ENCODE measurements at places on chromosomes 11 and 22. TPM values are rescaled to one million over a fixed set of nuclear protein-coding genes. Genes with fewer than 3 reads are reported as not detected.

DNA sequence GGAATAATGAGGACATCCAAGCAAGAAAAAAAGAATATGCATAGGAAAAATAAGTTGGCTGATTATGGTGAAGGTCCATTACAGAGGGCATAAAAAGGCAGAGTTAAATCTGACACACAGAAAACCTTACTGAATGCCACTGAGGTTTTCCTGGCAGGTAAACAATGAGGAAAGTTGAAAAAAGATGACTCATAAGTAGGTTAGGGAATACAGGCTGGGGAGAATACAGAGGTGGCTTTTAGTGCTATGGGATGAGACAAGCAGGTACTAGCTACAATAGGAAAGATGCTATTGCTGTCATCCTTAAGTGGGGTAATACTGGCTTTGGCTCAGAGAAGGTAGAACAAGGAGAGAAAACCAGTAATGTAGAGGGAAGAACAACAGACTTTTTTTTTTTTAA, 44.7 kb downstream of the CSTF3 start:
- no peak for DNase-seq

GRCh38 chr11:128916681-128917080, 25.5 kb downstream of the KCNJ5 start:
- DNase-seq = no peak

- no peak for DNase-seq
These were observed 14.4 kb upstream of the SPTBN2 start for GRCh38 chr11:66743271-66743968.

Gene OR2AG1
- not detected for total RNA-seq

DNA sequence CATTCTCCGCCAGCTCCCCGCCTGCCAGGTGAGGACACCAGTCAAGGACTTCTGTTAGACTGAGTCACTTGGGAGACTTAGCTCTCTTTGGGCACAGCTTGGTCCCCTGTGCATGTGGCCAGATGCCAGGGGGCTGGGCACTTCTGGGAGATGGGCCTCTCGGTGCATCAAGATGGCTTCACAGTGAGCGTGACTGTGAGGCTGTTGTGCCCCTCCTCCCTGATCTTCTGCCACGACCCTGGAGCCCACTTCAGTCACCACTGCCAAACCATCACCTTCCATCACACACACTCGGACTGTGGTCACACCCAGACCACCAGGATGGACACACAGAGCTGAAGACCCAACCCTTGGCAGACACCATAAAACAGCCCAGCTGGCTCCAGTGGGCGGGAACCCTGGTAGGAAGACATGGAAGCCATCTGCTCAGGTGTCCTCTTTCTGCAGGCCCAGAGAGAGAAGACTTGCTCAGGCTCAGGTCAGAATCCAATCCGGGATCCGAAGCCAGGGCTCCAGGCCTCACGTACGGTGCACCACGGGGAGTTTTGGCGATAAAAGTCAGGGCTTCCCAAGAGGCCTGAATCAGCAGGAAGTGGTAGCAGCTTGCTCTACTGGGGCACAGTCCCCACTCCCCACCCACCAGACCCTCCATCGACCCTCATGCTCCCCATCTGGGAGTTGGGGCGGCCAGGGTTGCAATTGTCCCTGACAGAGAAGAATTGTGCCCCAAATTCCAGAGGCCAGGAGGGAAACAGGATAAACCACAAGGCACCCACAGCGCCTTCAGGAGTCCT, 29.8 kb upstream of the CD5 start:
- DNase-seq = no peak

Gene GLYAT
- total RNA-seq = not detected

DNA sequence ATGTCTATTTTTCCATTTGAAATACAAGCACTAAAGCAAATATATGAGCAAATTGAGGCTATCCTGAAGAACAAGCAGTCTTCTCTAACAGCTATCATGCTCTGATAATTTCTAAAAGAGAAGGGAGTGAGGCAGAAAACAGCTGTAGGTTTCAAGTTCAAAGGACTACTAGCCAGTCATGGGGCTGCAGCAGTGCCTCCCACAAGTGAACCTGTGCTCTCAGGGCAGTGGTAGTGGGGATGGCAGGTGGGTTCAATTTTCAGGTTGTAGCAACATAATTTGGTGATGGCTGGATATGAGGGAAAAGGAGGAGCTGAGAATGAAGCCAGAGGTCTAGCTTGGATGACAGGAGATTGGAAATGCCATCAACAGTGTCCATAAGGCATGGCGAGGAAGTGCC, 93.5 kb upstream of the ARHGAP20 start:
- no peak for DNase-seq

DNA sequence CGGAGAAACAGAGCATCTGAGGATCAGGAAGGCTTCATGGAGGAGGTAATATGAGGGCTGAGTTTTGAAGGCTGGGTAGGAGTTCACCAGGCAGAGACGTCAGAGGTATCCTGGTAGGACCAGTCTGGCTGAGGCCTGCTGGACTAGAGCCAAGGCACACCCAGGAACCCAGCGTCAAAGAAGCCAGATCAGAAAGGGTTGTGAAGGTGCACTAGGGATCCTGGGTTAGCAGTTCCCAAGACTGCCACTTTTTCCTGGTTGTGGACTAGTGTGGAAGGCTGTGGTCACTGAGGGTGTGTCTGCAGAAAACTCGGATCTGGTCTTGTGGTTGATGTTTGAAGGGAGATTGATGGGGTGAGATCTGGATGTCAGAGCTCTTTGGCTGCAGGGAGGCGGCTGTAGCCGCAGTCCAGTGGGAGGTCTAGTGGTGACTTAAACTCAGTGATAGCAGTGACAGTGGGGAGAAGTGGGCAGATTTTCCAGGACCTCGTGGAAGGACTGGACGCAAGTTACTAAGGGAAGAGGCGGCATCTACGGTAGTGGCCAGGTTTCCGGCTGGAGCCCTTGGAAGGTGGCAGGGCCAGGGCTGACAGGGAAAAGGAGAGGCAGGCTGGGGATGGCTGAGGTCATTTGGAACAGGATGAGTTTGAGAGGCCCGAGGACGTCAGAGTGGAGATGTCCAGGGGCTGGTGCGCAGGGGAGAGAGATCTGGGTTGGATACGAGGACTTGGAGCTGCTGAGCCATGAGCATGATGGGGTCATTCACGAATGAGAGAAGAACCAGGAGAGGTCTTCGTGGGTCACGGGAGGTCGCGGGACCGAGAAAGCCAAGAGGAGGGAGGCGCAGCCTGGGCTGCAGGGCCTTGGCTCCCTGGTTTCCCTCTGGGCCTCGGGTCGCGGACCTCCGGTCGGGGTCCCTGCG, 10.9 kb downstream of the RELA start:
- DNase-seq = no peak

Gene KCNA4
- total RNA-seq = not detected

GRCh38 chr11:57368106-57368844, 12.7 kb downstream of the PRG3 start:
- no peak for DNase-seq

DNA sequence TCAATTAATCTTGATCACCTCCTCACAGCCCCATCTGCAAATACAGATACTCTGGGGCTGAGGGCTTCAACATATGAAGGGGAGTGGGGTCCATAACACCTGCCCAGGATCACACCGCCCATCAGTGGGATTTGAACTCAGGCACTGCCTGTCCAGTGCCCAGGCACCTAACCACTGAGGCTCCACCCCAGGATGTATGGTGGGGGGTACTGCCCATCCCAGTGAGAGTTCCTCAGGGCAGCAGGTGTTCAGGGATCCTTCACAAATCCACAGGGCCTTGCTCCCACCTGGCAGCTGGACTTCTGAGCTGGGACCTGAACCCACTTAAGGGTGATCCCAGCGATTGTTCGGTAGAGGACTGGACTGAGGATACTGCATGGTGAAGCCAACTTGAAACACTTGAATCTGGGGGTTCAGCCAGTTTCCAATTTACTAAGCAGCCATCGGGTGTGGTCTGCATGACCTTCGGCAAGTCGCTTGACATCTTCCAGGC, 33.3 kb downstream of the PRDM11 start:
- no peak for DNase-seq

- DNase-seq = no peak
These were observed 12.7 kb downstream of the PAAF1 start for GRCh38 chr11:73889536-73889935.

Gene MMP20
- not detected for total RNA-seq

Gene LRP4
- total RNA-seq = 0.16 TPM

Gene OR10D3
- total RNA-seq = not detected

GRCh38 chr22:36536717-36537116, 7.8 kb upstream of the EIF3D start:
- no peak for DNase-seq

DNA sequence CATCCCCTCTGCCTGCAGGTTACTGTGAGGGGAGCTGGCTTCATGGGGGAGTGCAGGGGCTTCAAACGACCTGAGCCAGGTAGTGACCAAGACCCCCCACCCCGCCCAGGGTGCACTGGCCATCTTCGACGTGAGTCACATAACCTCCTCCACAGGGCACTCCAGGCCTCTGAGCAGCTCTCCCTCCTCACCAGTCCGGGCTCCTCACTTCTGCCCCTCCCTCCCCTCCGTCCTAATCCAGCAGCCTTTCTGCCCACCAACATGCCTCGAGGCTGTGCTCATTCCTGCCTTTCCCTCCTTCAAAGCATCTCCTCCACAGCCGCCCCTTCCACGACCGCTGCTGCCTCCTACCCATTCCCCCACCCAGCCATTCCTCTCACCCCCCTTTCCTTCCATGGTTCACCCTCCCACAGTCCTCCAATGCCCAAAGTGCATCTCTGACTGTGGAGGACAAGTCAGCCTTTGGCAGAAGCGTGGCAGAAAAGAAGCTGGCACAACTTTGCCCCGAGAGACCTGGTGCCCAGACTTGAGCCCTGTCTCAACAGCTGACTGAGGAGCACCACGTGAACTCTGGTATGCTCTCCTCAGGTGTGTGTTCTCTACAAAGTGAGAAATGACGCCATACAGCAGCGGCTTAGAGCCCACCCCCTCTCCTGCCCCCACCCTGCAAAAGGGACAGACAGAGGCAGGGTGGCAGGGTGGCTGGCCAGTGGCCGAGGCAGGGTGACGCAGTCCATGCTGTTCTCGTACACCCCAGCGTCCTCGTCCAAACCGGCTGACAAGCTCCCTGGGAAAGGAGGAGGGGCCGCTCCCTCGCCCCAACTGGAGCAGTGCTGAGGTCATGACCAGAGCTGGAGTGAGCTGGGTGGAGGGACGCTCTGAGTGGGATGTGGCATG, 30.4 kb downstream of the OPCML start:
- no peak for DNase-seq

Gene MS4A4E
- not detected for total RNA-seq

DNA sequence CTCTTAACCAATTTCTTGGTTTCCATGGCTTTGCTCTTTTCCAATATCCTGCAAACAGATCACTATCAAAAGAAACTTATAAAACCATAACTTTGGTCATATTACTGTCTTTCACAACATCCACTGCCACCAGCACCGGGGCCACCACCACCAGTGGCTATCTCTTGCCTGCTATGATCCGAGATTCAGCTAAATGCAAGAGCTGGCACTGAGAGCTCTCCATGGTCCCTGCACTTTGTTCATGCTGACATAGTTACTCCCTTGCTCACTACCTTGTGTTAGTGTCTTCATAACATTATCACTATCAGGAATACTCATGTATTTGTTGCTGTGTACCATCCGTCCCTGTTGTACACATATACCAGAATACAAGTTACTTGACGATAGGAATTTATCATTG, 299.0 kb downstream of the ETS1 start:
- no peak for DNase-seq

DNA sequence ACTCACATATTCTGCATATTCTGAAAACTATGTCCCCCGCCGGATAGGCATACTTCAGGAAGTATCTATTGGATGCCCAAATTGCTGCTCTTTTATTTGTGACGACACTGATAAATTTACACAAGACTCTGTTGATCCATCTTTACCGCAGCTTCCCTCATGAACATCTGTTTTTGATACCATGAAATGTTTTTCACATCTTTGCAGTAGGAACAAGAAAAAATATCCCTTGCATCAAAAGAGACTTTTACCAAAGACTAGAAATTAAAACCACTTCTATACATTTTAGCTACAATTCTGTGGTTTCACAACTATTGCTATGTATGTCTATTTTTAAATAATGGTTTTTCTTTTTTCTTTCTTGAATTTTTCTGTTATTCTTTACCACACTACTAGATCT, 15.3 kb downstream of the POU2AF2 start:
- no peak for DNase-seq

Gene TRPM5
- total RNA-seq = not detected

GRCh38 chr11:94120946-94121345, 7.7 kb upstream of the PANX1 start:
- no peak for DNase-seq

DNA sequence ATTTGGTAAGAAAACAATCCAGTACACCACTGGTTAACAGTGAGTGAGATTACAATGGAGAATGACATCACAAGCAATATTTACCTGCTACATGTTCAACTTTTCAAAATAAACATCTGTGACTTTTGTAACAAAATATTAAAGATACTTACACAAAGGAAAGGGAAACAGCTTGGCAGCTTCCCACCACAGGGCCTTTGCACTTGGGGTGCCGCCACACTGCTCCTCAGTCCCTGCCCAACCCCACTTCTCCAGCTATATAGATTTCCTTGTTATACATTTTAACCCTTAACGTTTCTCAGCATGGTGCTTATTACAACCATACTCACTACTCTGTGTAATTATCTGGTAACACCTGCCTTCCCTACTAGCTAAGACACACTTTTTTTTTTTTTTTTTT, 10.9 kb downstream of the KMT5B start:
- no peak for DNase-seq

GRCh38 chr11:24351179-24351578, 145.7 kb upstream of the LUZP2 start:
- DNase-seq = no peak

Gene TEX12
- not detected for total RNA-seq
